ENCODE measurements at places on chromosomes 1 and 21. TPM values are rescaled to one million over a fixed set of nuclear protein-coding genes. Genes with fewer than 3 reads are reported as not detected.

NGF gene
- total RNA-seq, result 2.0 TPM

DNA sequence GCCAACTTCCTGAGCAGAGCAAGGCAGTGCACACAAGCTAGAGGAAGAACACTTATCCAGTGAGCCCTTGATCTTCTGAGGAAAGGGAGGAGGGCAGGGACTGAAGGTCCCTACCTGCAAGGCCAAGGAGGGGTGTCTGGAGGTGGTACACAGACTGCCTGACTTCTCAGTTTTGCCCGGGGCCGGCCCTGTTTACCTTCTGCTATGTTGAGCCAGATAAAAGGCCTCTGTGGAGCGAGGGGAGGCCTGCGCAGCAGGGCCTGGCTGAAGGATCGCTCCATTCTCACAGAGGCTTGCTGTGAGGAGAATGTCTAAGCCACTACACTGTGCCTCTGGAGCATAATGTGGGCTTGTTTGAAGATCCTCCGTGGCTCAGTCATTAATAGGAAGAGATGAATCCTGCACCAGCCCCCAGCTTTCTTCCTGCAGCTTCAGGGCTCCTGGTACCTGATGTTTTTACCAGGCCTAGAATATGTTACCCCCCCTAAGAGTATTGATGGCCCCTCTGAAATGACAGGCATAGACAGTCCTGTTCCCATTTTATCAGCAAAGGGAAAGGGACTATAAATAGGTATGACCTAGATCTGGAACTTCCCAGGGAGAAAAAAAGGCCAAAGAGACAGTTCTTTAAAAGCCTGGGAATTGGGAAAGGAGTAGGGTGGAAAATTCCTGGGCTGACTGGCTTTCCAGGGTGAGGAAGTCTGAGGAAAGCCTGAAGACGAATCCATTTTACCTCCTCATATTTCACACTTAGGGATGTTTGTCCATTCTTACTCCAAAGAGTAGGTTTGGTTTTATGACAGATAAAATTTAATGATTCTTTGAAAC lies 4.7 kb downstream of the POGK start:
- DNase-seq, result no peak

C1orf185 gene
- total RNA-seq, result not detected

OR6K3 gene
- total RNA-seq, result not detected

GRCh38 chr1:200405264-200405663 lies 4.6 kb downstream of the ZNF281 start:
- DNase-seq, result no peak

DNA sequence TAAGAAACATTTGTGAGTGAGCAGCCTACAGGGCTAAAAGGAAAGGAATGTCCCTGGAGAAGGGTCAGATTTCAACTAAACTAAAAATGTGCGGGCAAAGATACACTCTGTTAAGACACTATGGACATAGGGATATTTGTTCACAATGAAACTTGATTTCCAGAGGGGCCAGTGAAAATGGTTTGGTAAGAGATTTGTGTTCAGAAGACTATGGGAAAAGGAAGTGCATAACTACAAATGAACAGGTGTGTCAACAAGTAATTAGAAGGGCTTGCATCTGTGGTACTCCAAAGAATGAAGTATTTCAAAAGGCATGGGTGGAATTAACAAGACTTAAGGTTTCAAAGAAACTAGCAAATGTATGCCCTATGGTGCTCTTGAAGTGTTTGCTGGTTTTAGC lies 60.4 kb downstream of the NME7 start:
- no peak for DNase-seq

- DNase-seq, result no peak
Measured at GRCh38 chr21:28387220-28387619, 605.5 kb downstream of the LTN1 start.

C4BPB gene
- not detected for total RNA-seq

HNRNPCL1 gene
- total RNA-seq, result not detected

LINGO4 gene
- not detected for total RNA-seq

CYP4A11 gene
- total RNA-seq, result not detected

DNA sequence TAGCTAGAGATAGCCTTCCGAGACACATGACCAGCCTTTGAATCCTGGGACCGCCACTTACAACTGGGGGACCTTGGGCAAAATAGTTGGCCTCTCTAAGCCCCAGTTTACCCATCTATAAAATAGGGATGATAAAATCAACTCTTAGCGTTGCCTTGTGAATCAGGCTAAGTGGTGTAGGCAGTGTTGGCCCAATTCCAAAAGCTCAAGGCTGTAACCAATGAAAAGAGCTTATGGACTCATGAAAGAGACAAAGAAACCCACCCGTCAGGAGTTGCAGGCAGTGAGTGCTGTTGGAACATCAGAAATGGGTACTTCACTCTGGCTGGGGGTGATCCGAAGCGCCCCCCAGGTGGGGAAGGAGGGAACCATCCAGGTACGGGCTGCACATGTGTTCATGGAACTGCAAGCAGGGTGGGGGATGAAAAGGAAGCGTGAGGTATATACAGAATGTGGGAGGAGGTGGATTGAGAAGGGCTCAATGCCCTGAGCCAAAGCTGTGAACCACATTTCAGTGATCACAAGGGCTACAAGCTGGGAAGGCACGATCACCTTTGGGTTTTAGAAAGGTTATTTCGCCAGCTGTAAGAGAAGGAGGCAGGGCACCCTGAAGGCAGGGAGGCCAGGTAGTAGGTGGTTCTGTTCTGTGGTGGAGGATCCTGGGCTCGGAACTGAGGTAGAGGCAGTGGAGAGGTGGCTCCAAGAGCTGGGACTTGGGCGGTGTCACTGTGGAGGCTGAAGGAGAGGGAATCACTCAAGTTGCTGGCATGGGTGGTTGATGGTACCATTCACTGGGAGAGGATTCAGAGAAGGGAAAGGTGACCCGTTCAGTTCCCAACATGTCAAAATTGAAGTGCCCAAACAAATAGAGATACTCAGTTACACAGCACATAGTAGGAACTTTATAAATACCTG lies 11.4 kb upstream of the KIAA1614 start:
- DNase-seq, result no peak

DNA sequence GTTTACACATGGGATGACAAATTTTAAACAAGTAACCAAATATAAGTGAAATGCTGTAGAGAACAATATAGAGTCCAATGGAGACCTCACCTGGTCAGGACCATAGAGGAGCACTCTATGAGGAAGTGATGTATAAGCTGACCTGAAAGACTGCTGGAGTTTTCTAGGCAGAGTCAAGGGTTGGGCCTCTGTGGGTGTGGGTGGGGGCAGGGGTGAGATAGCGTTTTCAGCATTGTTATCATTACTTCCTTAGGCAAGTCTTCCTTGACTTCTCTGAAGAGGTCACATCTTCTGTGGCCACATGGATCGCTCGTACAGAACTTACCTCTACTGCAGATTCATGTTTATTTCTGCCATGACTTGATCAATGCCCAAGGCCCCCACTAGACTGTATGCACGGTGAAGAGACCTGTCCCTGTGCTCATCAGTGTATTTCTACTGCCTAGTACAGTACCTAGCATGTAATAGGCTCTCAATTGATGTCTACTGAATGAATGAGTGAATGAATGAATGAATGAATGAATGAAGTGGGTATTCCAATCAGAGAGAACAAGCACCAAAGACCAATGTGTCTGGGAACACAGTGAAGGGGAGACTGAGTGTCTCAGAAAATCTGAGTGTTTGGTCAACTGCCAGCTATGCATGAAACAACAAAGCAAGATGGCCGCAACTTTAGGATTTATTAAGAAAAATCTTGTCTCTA lies 116.5 kb downstream of the RNF220 start:
- DNase-seq, result no peak

DNA sequence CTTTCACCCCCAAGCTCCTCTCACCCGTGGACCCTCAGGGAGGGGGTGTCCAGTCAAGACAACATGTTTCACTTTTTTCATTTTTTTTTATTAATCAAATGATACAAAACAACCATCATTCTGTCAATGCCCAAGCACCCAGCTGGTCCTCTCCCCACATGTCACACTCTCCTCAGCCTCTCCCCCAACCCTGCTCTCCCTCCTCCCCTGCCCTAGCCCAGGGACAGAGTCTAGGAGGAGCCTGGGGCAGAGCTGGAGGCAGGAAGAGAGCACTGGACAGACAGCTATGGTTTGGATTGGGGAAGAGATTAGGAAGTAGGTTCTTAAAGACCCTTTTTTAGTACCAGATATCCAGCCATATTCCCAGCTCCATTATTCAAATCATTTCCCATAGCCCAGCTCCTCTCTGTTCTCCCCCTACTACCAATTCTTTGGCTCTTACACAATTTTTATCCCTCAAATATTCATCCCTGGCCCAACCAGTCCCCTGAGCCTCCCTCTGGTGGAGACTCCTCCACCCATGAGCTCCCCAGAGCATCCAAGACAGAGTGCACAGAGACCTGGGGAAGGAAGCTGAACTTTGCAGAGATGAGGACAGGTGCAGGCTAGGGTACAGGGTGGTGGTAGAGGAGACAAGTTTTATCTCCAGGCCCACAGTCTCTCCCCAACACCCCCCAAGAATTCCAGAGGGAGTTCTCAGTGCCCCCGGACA lies 1.4 kb upstream of the S100A16 start:
- no peak for DNase-seq
